ENCODE measurements at places on chromosomes 11 and 22. TPM values are rescaled to one million over a fixed set of nuclear protein-coding genes. Genes with fewer than 3 reads are reported as not detected.

GRCh38 chr11:91804042-91804441 lies 420.6 kb upstream of the FAT3 start:
- no peaks in the 10 kb centered on the region for H3K36me3 ChIP-seq
- no peak for DNase-seq
- H3K4me3 ChIP-seq: no peak overlapping the region
- no peaks in the 10 kb centered on the region for H3K27me3 ChIP-seq
- no peaks in the 10 kb centered on the region for H3K4me1 ChIP-seq

DNA sequence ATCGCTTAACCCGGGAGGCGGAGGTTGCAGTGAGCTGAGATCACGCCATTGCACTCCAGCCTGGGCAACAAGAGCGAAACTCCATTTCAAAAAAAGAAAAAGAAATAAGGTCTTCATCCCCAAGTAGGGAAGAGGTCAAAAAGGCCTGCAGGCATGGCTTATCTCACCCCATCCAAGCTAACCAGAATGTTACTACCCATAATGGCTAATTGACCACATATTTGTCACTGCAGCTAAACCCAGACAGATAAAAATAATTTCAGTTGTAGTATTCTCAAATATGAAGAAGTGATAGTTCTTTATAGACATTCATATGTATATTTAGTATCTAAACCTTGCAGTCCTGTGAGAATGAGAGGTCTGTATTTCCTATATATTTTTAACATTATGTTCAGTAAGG lies 17.8 kb downstream of the PIWIL4 start:
- H3K27ac ChIP-seq: no peak overlapping the region
- no peaks in the 10 kb centered on the region for H3K4me1 ChIP-seq
- no peak overlapping the region for H3K4me3 ChIP-seq
- no peak for DNase-seq

DNA sequence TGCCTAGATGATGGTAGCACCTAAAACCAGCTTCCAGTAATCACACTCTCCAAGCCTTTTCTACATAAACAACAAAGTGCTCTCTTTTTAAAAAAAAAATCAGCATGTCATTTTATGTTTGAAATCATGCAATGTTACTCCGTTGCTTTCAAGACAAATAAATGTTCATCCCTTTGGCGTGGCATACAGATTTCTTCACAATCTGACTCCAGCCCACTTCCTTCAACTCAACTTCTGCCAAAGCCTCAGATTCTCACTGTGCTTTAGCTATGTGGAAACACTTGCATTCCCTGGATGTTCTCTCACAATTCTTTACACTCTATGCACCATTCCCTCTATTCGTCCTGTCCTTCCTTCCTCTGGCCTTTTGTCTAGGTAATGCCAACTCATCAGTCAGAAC lies 206.3 kb upstream of the BLID start:
- H3K4me1 ChIP-seq: no peaks in the 10 kb centered on the region
- H3K27me3 ChIP-seq: no peaks in the 10 kb centered on the region
- no peaks in the 10 kb centered on the region for H3K36me3 ChIP-seq
- no peak for DNase-seq

DNA sequence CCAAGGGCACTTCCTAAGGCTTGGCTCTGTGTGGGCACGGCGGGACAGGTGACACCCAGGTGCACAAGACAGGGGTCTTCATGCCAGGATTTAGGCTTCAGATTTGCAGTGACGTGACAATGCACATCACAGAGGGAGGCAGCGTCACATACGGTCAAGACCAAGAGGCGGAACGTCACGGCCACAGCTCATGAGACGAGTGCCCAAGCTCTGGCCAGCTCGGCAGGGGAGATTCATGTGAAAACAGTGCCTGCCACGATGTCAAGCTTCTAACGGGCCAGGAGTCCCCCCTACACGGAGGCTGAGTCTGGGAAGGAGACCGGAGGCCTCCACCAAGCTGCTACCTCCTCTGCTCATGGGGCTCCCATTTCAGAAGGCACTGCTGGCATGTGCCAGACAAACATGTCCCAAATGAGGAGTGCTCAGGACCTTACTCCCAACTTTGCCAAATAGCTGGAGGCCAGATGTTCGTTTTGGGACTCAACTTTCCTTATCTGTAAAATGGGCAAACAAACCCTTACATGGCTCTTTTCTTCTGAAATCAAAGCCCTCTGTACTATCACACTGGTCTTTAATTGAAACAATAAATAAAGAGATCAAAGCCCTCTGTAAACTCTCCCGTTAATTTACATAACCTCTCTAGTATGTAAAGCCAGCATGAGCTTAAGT lies 16.6 kb downstream of the VPS37C start:
- no peak overlapping the region for H3K4me3 ChIP-seq
- H3K27ac ChIP-seq: no peak overlapping the region
- H3K36me3 ChIP-seq: no peaks in the 10 kb centered on the region

DNA sequence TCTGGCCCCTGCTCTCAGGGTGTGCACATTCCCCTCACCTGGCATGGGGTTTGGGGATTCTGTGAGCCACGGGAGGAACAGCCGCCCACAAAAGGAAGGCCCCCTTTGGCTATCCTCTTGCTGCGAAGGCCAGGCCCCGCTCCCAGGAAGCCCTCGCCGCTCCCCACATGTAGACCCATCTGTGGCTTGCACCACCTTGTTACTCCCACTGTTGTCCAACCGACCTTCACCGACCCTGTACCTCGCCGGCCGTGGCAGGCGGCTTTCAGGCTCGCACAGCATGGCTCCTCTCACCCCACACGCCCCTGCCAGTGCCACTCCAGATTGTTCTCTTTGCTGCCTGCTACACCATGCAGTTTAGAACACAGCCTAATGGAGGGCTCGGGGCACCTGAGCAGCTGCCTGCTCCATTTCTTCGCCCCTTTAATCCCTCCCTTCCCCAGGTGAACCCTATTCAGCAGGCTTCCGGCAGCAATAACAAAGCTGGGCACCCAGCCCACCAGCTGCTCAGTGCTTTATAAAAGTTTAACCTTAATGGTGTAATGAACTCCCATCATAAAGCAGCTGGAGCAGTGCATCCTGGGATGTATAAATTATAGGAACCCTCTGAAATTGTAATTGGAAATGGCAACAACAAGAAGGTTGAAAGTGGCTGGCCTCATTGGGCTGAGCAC lies 10.7 kb downstream of the DAGLA start:
- H3K27me3 ChIP-seq: peaks cover 14% of the 10 kb centered on the region
- no peak overlapping the region for H3K4me3 ChIP-seq
- no peak overlapping the region for H3K27ac ChIP-seq
- no peak for DNase-seq

DNA sequence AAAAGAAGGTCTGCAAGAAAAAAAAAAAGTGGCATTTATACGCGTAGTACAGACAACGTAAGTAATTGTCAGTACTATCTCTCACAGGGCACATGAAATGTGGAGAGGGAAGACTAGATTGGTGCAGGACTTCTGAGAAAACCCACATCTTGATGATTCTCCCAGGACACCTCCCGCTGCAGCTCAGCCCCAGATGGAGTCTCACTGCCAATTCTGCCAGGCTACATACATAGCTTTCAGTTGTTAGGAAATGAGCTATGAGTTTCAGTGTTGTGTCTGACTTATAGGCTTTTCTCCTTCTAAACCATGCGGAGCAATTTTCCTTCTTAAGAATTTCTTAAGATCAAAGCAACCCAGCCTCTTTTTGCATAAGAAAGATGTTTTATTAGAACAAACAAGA lies 9.6 kb downstream of the OR5A2 start:
- no peaks in the 10 kb centered on the region for H3K36me3 ChIP-seq
- H3K4me3 ChIP-seq: no peak overlapping the region
- H3K4me1 ChIP-seq: peaks cover 2% of the 10 kb centered on the region
- no peak overlapping the region for H3K27ac ChIP-seq
- no peak for DNase-seq

- H3K27ac ChIP-seq: no peak overlapping the region
- no peaks in the 10 kb centered on the region for H3K27me3 ChIP-seq
- no peaks in the 10 kb centered on the region for H3K4me1 ChIP-seq
- H3K4me3 ChIP-seq: no peak overlapping the region
Measured at GRCh38 chr22:48745842-48746788, 1081.6 kb downstream of the BRD1 start.

DNA sequence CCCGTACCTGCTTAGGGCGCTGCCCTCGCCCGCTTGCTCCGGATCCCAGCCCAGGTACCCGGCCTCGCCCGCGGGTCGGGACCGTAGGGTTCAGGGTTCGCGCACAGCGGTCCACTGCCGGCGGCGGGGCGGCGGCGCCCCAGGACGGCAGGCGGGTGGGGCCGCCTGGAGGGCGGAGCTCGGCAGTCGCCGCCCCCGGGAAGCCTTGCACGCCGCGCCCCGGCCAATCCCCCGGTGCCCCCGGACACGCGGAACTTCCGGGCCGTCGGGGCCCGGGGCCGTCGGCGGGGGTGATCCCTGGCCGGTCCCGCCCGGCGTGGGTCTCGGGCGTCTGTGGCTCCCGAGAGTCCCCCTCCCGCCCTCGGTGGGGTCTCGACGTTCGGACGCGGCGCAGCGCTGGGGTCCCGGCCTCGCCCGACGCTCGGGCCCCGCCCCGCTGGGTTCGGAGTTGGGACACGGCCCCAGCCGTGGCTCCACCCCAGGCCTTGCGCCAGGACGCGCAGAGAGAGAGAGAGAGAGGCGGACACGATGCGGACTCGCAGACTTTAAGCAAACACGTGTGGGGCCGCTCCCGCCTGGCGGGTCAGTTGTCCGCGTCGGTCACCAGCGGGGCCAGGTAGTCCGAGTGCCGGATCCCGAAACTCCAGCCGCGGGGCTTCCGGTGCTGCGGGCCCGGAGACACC lies at the start of gene TYMP:
TYMP (minus strand) TSS at position 116 of the 683 bp plus-strand sequence. CDS start 303 bp downstream, outside the sequence.
- H3K36me3 ChIP-seq: peaks cover 37% of the 10 kb centered on the region
- H3K27ac ChIP-seq: peak within 1 kb of the TSS; percentile 98
- H3K27me3 ChIP-seq: no peaks in the 10 kb centered on the region
- H3K4me3 ChIP-seq: peak within 1 kb of the TSS; percentile 95
- peaks cover 50% of the 10 kb centered on the region for H3K4me1 ChIP-seq

GRCh38 chr11:18657673-18658072 lies 23.5 kb upstream of the SPTY2D1 start:
- peaks cover 4% of the 10 kb centered on the region for H3K4me1 ChIP-seq
- H3K27me3 ChIP-seq: peaks cover 23% of the 10 kb centered on the region
- H3K36me3 ChIP-seq: peaks cover 2% of the 10 kb centered on the region
- no peak overlapping the region for H3K27ac ChIP-seq
- no peak for DNase-seq
- H3K4me3 ChIP-seq: no peak overlapping the region

- H3K27me3 ChIP-seq: peaks cover 13% of the 10 kb centered on the region
- H3K4me3 ChIP-seq: peak within 1 kb of the TSS; percentile 67
- peaks cover 42% of the 10 kb centered on the region for H3K4me1 ChIP-seq
- no peak within 1 kb of the TSS for H3K27ac ChIP-seq
- DNase-seq: peak; percentile 48
- H3K36me3 ChIP-seq: no peaks in the 10 kb centered on the region
Measured at GRCh38 chr11:88174709-88175568, at the start of gene RAB38. RAB38 (minus strand) TSS chr11:88175443; CDS start chr11:88175384, 59 bp downstream.

GRCh38 chr11:116658876-116659535 lies 113.8 kb downstream of the BUD13 start:
- no peak for DNase-seq
- no peak overlapping the region for H3K4me3 ChIP-seq
- no peaks in the 10 kb centered on the region for H3K4me1 ChIP-seq

- no peak overlapping the region for H3K4me3 ChIP-seq
- no peak overlapping the region for H3K27ac ChIP-seq
- no peaks in the 10 kb centered on the region for H3K4me1 ChIP-seq
- no peaks in the 10 kb centered on the region for H3K36me3 ChIP-seq
- DNase-seq: no peak
- peaks cover 14% of the 10 kb centered on the region for H3K27me3 ChIP-seq
Measured at GRCh38 chr22:45094825-45095224, 68.9 kb upstream of the NUP50 start.

DNA sequence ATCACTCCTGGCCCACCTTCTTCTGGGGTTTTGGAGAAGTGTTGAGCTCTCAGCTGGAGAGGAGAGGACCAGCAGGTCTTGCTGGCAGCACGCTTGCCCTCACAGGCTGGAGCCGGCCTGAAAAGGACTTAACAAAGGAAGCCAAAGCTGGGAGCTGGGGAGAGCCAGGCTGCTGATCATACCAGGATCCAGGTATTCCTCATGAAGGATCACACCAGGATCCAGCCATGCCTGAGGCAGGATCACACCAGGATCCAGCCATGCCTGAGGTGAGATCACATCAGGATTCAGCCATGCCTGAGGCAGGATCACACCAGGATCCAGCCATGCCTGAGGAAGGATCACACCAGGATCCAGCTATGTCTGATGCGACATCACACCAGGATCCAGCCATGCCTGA lies 17.0 kb downstream of the MRGPRD start:
- H3K4me1 ChIP-seq: peaks cover 32% of the 10 kb centered on the region
- peaks cover 3% of the 10 kb centered on the region for H3K27me3 ChIP-seq
- no peak overlapping the region for H3K27ac ChIP-seq
- H3K36me3 ChIP-seq: peaks cover 15% of the 10 kb centered on the region
- H3K4me3 ChIP-seq: no peak overlapping the region

GRCh38 chr11:16412525-16413172 lies 56.3 kb upstream of the SOX6 start:
- no peaks in the 10 kb centered on the region for H3K4me1 ChIP-seq
- H3K27ac ChIP-seq: no peak overlapping the region
- no peaks in the 10 kb centered on the region for H3K27me3 ChIP-seq

GRCh38 chr11:93983542-93984195 lies 37.5 kb upstream of the HEPHL1 start:
- no peak overlapping the region for H3K4me3 ChIP-seq
- no peak for DNase-seq
- H3K36me3 ChIP-seq: no peaks in the 10 kb centered on the region
- H3K27ac ChIP-seq: no peak overlapping the region
- H3K4me1 ChIP-seq: no peaks in the 10 kb centered on the region

GRCh38 chr11:114129142-114129541 lies 69.6 kb downstream of the ZBTB16 start:
- no peak for DNase-seq
- peaks cover 21% of the 10 kb centered on the region for H3K4me1 ChIP-seq
- no peak overlapping the region for H3K4me3 ChIP-seq
- peaks cover 8% of the 10 kb centered on the region for H3K27me3 ChIP-seq

- H3K36me3 ChIP-seq: no peaks in the 10 kb centered on the region
- no peaks in the 10 kb centered on the region for H3K27me3 ChIP-seq
- no peak for DNase-seq
- H3K4me3 ChIP-seq: no peak overlapping the region
- H3K4me1 ChIP-seq: no peaks in the 10 kb centered on the region
- no peak overlapping the region for H3K27ac ChIP-seq
Measured at GRCh38 chr11:68402355-68403031, 58.1 kb upstream of the PPP6R3 start.

DNA sequence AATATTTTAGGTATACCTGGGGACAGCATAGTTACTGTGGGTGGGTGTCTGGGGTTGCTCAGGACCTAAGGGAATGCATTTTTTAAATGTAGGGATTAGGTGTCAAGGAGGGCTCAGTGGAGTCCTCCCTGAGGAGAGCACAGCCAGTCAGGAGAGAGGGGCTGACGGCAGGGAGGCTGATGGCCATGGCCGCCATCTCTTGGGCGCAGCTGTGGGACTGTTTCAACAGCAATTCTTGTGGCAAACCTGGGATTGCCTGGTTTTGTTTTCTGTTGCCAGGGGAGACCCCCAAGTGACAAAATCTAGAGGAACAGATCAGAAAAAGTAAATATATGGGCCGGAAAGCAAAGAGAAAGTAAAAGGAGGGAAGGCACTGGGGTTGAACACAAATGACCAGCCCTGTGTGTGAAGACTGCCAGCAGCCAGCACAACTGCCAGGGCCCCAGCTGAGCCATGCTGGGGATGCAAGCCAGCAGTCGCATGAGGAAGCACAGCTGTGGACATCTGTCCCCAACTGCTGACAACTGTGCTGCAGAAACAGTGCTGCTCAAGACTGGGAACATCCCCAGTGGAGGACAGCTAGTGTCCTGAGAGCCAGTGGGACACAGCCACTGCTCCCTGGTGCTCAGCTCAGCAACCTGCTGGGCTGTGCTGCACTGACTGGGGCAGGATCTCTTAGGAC lies 10.5 kb downstream of the MIF start:
- peaks cover 5% of the 10 kb centered on the region for H3K36me3 ChIP-seq
- no peaks in the 10 kb centered on the region for H3K27me3 ChIP-seq
- no peak overlapping the region for H3K27ac ChIP-seq

The GPHA2 gene
- not detected for total RNA-seq

The CRYBA4 gene
- not detected for total RNA-seq

The ST14 gene
- total RNA-seq: not detected

The OR2AT4 gene
- total RNA-seq: not detected

Data from activated CD4-positive, alpha-beta memory T cell treated with anti-CD3 and anti-CD28 coated beads, Interleukin-2, amount 10 ng/mL, durations not matched to agents 7 days and 5 days (primary cell).